ENCODE measurements at places on chromosomes 7 and 10.

- DNase-seq = no peak
These were observed 10.7 kb upstream of the GPR146 start for GRCh38 chr7:1033546-1034145.

DNA sequence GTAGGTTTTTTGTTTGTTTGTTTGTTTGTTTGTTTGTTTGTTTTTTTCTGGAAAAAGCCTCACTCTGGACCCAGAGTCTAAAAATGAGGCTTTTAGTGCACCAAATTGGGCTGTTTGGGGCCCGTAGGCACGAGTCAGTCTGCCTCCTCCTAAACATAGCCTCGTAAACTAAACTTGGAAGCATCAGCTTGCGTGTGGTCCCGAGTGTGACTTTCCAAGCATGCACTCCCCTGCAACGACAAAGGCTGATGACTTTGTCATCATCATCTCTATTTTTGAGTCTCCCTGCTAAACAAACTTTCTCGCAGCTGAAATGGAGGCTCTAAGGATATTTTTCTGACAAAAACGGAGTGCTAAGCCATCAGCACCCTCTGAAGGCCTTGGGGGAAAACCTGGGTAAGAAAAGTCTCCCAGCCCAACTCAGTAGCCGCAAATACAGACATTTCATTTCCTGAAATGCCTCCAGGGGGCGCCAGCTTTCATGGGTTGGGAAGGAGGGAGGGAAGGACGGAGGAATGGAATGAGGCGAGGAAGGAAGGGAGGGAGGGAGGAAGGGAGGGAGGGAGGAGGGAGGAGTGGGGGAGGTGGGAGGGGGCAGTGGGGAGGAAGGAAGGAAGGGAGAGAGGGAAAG, 245.9 kb downstream of the KCNMA1 start:
- no peak for DNase-seq

- no peak for DNase-seq
These were observed 118.4 kb upstream of the SLC25A13 start for GRCh38 chr7:96440328-96440727.

DNA sequence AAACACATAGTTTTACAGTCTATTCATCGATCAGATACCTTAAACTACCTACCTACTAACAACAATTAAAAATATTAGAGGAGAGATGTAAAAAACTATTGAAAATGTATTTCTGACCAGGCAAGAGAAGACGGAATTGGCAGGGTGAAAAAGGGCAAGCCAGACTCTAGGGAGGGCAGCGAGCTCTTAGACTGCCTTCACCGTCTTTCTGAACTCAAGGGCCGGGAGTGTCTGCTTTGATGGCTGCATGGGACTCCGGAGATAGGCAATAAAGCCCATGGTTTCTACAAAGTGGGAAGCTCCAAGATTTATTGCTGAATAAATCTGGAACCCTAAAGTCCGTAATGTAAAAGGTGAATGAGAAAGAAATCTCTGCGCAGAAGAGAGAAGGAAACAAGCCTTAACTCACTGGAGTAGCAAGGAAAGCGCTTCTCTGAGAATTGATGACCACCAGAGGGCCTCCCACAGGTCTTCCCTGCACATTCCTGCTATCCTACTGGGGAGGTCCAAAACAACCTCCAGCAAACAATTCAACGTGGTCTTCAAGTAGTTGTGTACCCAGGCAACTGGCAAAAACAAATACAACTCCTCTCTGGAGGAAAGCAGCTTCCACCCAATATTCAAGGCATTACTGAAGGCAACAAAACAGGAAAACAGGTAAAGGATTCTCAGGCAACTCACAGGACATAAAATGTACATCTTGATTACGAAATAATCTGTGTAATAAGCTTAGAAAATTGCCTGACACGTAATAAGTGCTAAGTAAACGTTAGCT, 181.3 kb downstream of the SDK1 start:
- no peak for DNase-seq

DNA sequence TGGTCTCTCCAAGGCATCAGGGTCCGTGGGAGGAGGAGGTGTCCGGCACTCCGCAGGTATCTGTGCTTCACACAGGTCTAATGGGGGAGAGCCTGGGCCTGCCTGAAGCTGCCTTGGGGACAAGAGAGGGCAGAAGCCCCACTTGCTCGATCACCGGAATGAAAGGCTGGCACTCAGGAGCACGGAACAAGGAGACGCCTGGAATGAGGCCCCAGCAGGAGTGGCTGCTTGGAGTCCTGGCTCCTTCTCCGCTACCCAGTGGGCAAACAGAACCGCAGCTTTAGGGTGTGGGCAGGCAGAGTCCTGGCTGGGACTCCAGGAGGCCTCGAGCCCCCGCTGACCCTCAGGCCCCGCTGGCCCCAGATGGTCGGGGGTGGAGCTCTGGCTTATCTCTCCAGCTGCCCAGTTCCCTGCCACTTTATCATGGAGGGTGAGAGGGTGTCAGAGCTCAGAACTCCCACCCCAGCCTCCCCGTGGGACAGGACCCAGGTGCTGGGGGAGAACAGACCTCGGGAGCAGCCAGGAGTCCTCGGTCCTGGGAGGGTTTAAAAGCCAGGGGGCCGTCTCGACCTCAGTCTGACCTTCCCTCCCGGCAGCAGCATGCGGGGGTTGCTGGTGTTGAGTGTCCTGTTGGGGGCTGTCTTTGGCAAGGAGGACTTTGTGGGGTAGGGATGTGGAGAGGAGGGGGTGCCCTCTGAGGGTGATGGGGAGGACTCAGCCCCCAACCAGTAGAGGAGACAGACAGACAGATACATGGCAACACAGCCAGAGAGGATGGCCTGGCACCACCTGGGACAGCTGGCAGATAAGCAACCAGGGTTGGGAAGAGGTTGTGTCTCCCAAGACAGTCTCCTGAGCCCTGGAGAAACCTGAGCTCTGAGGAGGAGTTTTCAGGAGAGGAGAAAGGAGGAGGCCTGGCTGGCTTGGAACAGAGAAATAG, at the start of gene CPA1:
Gene CPA1 (plus strand): TSS at position 574 of the 940 bp plus-strand sequence. CDS start 27 bp downstream, at position 601.
- DNase-seq = no peak

DNA sequence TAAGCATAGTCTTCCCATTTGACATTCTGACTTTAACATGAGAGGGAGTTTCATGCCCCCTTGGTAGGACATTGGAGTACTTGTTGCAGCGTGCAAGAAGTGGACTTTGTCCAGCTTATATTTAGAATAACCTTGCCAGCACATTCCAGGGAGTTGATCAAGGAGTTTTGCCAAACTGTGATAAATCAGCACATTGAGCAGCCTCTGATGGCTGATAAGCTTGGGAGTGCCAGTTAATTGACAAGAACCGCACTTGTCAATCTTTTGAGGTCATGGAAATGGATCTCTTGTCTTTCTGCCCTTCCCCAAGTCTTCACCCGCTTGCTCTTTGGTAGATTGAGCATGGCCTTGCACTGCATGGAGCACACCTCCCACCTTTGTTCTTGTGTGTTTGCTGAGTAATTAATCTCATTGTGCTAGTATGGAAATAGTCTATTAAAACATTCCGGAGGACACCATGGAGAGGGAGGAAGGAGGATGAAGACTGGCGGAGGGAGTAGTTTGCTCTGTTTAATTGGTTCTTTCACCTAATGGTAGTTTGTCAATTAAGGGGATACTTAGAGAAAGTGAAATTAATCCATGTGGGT, 668.5 kb upstream of the GALNT17 start:
- DNase-seq = no peak

GRCh38 chr10:19702215-19702614, 114.0 kb upstream of the PLXDC2 start:
- no peak for DNase-seq

DNA sequence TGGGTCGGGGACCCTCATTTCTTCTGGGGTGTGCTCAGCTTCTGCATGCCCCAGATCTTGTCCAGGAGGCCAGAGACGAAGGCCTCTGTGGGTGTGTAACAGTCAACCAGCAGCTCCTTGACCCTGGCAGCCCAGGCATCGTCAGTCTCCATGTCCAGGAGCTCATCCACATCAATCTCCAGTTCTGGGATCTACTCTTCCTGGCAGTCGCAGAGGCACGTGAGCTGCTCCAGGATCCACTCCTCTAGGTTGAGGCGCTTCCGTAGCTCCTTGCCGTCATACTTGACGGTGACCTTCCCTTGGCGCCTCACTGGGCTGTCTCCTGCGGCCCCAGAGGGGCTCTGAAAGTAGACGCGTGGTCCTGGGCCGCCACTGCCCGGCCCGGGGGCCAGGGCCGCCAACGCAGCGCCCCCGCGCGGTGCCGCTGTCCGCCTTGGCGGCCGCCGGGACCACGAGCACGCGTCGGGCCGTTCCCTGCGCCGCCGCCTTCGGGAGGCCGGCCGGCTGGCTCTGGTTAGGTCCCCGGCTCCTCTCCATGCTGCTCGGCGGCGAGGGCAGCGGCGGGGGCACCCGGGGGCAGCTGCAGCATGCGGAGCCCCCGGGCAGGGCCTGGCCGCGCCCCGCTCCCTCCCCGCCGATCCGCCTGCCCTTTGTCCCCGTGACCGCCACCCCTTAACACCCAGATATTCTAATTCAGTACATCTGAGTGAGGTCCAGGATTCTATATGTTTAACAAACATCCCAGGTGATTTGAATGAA, 170.5 kb downstream of the SEPTIN7 start:
- no peak for DNase-seq

DNA sequence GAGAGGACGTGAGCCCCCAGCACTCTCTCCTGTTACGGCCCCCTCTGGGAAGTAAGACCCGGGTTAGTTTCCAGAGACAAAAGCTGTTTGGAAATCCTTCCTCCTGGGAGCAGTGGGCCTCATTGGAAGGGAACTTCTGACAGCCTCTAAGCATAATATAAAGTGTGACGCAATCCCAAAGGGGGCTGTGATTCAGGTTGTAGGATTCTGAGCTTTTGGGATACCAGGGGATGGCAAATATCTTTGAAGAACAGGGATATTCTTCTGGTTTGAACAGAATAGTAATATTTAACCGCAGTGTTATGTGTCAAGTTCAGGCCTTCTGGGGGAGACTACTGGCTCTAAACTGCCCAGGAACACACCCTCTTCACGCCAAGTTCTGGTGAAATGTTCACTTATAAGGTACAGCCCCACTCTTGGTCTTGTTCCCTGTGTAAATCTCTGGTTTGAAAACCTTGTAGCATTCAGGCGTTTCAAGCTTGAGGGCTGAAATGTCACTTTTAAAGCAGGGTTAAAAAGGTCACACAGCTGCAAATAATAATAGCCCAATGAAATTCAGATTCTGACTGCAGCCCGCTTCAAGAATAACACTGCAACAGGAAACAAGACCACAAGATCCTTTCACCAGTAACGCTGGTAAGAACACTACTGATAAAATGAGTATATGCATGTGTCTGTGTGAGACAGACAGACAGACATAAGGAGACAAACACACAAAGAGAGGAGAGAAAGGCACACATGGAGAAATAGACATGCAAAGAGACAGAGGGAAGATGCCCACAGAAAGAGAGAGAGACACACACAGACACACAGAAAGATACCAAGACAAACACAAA, 69.0 kb downstream of the CREB5 start:
- DNase-seq = no peak

DNA sequence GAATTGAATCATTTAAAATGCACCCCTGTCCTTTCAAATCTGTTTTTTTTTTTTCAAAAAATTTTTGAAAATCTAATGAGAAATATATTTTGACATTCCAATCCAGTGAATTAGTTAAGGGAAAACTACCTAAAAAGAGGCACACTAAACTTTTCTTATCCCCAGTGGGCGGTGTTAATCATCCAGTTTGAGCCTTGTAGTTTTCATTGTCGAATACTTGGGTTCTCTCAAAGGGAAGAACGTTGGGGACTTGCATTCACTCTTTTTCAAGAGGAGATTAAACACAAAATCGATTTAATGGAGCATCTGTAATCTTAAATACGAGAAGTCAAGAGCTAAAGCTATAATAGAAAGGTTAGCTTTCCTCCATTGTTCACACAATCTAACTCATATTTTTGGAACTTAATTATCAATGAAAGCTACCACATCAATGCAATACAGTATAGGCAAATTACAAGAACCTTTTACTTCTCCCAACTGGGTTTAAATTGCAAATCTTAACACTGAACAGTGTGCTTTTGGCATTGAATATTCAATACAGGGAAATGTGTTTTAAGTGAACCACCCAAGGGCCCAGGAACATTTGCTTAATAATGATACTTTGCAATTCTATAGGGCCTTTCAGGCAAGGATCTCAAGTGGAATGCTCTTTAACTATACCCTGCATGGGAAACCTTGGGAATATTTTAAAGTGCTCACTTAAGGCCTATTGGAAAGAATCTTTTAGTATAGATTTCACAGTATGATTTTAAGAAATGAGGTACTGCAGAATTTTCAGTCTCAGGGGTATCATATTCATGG, 13.1 kb upstream of the SP8 start:
- no peak for DNase-seq

- DNase-seq = no peak
These were observed 9.6 kb downstream of the INMT start for GRCh38 chr7:30761214-30762156.

GRCh38 chr10:123147635-123148413, at the start of gene HMX2:
Gene HMX2 (plus strand): TSS chr10:123148136. CDS start chr10:123148379, 243 bp downstream.
- no peak for DNase-seq

DNA sequence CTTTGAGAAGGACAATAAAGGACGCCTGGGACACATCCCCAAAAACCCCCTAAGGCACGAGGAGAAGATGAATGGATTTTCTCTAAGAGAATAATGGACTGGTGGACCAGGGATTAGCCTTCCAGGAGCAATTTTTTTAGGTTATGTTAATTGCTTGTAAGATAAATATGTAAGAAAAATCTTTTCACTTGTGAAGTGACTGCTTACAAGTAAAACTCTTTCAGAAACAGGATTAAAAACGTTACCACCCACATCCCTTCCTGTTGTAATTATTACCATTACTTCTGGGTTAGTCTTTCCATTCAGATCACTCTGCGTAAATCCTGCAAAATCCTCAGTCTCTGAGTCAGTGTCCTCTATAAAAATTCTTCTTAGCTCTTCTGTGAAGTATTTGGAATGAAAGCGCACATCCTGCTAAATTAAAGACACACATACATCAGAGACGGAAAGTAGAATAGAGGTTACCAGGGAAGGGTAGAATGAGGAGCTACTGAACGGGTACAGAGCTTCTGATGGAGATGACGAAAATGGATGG, 34.3 kb downstream of the CDCA7L start:
- no peak for DNase-seq

DNA sequence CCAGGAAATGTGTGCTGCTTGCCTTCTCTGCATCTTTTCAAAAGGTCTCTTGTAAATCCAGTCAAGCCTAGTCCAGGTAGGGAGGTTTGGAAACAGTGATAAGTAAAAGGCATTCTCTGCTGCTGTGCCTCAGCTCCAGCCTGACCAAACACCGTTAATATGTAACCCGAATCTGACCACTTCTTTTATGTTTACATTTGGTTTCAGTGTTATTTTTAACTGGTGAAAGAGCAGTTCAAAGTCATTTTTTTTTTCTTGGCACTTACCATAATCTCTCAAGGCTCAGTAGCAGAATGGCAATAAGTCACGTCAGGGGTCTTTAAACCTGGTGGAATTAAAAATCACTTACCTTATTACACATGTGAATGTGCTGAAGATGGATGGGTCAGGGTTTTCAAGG, 216.8 kb downstream of the PTEN start:
- DNase-seq = no peak

Measured in type B pancreatic cell (in vitro differentiated cells).